ENCODE measurements at places on chromosomes 13 and 19.

DNA sequence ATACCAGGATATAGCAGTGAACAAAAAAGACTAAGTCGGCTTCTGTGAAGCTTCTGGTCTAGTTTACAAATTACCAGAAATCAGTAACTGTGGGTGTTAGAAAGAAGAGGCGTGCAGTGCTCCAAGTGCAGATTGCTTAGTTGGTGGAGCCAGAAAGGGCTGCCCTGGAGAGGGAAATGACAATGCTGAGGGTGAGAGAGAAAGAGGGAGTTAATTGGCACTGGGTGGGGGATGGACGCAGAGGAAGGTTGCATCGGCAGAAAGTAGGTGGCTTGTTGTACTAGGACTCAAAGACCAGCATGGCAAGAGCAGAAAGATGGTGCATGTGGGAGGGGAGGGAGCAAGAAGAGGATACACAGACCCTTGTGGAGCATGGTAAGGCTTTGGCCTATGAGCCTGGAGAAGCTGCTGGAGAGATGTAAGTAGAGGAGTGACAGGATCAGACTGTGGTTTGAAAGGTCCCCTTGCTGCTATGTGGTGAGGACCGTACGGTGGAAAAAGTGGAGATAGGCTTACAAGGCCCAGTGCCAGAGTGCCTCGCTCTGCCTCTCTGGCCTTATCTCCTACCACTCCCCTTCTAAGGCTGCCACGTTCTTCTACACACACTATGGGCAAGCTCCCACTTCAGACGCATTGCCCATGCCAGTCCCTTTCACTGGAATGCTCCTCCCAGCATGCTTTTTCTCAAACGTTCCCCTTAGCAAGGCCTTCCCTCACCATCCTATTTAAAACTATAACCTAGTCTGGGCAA is 13.5 kb downstream of the SMG9 start:
- DNase-seq = no peak

DNA sequence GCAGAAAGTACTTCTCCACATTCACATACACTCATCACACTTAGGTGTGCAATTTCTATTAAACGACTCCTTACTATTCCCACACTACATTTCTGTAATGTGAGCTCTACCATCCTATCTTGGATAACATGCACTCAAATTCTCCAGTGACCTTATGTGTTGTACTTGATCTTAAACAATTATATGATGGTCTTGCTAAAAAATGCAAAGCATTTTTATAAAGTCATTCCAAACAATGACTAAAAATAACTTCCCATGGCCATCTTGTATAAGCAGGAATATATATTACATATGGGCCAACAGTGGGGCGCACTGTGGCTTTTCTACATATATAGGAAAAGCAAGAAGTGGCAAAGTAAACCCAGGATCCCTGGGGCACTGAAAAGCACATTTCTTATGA is 155.5 kb downstream of the FLT1 start:
- DNase-seq = no peak

DNA sequence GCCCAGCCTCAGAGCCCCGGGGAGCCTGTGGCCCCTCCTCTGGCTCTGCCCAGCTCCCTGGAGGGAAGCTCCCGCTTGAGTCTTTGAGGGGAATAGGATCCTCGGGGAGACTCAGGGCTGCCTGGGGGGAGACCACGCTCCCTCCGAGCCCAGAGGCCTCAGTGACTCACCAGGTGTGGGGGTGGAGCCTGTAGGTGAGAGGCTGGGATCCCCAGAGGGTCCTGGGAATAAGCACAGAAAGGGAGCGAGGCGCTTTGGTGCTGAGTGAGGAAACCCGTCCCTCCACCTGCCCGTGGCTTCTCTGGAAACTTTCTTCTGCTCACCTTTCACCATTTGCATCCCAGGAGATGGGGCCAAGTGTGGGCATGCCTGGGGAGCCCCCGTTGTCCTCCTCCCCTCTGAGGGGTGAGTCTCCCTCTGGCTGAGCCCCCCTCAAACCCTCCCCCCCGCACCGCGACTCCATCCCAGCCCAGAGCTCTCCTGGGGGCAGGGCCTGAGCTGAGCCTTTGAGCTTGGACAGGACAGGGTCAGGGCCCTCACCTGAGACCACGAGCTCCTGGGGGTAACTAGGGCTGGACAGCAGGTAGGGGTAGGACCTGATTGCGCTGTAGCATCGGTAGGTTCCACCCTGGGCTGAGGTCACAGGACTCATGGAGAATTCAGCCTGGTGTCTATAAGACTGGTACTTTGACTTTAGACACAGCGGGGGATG is 2.7 kb downstream of the LILRB5 start:
- DNase-seq = no peak

DNA sequence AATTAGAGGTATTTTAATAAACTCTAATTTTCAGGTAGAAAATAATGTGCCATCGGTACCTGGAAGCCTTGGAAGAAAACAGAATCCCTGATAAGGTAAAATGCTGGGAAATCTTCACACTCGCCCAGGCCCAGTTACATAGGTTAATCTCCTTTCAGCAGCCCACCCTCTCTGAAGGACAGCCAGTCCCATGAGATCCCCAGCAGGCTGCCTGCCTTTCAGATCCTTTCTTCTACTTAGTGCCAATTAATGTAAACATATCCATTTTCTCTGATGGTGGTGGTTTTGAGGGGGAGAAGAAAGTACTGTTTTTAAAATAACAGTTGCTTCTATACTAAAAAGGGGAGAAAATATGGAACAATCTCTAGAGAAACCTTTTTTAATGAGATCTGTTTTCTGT is 12.2 kb downstream of the SMAD9 start:
- DNase-seq = no peak

GRCh38 chr19:35766571-35767104 is 8.7 kb downstream of the PROSER3 start:
- DNase-seq = no peak

DNA sequence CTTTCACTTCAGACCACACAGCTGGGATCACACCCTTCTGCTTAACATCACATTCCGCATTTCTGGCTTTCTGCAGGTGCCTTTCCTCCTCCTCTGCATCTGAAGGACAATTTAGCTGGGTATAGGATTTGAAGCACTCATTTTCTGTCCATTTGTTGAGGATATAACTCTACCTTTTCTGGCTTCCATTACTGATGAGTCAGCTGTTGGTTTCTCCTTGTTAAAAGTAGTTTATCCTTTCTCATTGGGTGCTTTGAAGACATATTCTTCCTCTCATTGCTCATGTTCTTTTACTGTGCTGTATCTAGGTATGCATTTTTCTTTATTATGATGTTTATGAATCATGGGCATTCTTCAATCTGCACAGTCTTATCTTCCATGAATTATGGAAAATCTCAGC is 199.3 kb upstream of the SOX1 start:
- no peak for DNase-seq

DNA sequence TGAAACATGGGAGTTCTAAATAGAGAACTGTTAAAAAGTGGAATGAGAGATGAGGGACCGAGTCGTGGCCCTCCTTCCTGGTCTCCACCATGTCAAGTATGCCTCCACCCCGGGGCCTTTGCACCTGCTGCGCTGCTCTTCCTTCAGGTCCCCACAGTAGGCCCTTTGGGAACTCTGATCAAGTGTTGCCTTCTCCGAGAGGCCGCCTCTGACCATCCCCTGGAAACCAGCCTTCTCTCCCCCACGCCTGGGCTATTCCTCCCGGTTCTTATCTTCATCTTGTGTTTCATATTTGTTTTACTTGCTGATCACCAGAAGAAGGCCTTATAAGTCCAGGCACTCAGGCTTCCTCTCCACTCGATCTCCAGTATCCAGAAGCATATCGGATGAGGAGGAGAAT is 40.0 kb downstream of the IRS2 start:
- no peak for DNase-seq

DNA sequence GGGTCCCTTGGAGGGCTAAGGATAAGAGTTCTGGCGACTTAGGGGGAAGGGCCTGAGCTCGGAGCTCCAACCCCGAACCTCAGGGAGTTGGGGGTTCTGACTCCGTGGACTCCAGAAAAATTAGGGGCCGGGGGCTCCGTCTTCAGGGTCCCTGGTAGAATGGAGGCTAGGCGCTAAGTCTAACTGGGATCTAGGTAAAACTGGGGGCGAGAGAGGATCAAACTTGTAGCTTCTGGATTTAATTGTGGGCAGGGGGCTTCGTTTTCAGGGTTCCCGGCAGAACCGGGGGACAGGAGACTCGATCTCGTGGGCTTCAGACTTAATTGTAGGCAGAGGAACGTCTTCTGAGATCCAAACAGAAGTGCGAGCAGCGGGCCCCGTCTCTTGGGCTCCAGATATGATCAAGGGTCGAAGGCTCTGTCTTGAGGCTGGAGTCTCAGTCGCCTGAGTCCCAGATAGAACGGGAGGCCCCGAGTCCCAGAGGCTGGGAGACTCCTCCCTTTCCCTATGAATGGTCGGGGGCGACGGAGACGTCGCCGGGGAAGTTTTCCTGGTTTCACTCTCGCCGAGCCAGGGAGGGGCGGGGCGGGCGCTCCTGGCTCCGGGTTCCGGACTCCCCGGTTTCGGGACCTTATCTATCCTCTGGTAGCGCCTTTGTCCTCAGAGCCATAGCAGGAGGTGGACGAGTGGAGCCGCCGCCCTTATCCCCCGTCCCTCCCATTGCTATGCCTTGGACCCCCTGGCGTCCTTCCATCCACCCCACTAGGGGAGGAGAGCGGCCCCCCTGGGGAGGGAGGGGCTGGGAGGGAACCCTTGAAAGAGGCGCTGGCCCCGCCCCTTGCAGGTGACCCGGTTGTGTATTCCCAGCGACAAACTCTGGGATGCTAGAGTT is 1.3 kb downstream of the NECTIN2 start:
- DNase-seq = no peak

DNA sequence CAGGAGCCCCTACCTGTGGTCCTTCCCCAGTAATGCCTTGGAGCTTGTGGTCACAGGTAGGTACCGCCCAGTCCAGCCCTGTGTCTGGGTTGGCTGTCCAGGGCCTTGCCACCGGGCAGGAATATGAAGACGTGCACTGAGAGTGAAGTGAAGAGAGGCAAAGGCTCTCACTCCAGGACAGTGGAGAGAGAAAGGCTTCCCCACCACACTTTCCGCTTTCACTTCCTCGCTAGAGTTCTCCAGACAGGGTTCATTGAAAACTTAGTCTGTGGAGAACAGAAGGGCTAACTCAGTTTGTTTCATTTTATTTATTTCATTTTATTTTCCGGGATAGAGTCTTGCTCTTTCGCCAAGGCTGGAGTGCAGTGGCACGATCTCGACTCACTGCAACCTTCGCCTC is 14.2 kb downstream of the FCAR start:
- no peak for DNase-seq

- DNase-seq = peak; percentile 85
These were observed 23.1 kb upstream of the ZNF846 start for GRCh38 chr19:9791552-9792205.

DNA sequence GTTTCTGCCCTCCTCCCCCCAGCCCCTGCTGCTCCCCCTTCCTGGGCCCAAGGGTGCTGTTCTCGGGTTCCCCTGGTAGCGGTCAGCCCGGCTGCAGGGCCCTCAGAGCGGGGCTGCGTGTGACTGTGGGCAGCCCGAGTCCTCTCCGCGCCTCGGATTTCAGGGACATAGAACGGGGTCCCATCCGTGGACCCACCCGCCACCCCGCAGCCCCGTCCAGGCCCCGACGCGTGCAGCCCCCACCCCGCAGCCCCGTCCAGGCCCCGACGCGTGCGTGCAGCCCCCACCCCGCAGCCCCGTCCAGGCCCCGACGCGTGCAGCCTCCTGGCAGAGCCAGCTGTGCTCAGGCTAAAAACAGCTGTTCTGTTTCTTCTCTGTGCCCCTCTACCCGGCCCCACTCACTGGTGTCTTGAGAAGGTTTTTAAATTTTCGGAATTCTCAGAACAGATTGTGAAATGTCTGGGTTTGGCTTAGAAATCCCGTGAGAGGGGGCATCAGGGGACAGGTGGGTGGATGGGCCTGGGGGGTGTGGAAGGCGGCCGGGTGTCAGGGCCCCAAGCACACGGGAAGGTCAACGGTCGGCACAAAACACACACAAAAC is 5.5 kb upstream of the PRTN3 start:
- DNase-seq = no peak

GRCh38 chr13:33202644-33203169 is 82.8 kb downstream of the STARD13 start:
- DNase-seq = no peak

DNA sequence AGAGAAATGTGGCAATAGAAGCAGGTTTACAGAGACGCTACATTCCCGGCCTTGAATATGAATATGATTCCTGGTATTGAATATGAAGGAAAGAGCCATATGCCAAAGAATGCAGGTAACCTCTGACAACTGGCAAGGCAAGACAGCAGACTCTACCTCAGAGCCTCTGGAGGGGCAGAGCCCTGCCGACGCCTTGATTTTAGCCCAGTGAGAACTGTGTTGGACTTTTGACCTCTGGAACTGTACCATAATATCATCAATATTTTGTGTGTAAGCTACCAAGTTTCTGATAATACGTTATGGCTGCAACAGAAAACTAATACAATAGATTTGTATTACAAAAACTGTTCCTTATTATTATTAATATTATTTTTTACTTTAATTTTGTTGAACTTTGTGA is 219.7 kb downstream of the FGF14 start:
- no peak for DNase-seq

- no peak for DNase-seq
These were observed 11.9 kb downstream of the EFNB2 start for GRCh38 chr13:106523576-106523975.

- no peak for DNase-seq
These were observed 70.6 kb upstream of the C13orf46 start for GRCh38 chr13:114044486-114044885.

- peak; percentile 12 for DNase-seq
These were observed 13.8 kb upstream of the SLITRK1 start for GRCh38 chr13:83895994-83896580.

DNA sequence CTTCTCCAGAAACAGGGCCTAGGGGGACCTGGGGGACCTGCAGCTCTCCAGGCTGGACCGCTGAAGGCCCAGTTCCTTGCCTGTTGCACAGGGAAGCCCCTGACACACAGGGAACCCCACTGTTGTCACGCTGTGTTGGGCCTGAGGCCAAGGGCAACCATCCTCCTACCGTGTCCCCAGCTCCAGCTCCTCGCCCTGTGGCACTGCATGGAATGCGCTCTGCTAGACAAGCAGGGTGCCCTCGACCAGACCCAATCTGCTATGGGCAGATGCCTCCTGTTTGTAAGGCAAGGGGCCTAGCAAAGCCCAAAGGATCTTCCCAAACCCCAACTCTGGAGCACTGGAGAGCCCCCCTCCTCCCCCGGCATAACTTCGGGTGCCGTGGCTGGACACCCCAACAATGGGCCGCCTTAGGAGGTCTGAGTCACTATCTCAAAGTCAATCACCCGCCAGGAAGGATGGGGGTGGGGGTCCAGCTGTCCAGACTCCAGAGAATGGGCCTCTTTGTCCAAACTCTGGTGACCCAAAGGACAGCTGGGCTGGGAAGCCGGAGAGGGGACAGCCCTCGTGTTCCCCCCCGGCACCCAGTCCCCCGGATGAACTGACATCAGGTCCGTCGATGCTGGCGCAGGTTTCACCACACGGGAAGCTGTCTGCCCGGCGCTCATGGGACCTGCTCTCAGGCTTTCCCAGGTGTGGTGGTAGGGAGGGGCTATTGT is 3.7 kb downstream of the BRSK1 start:
- no peak for DNase-seq

Data from epithelial cell of prostate (primary cell).